ENCODE measurements at places on chromosomes 7 and 10.

DNA sequence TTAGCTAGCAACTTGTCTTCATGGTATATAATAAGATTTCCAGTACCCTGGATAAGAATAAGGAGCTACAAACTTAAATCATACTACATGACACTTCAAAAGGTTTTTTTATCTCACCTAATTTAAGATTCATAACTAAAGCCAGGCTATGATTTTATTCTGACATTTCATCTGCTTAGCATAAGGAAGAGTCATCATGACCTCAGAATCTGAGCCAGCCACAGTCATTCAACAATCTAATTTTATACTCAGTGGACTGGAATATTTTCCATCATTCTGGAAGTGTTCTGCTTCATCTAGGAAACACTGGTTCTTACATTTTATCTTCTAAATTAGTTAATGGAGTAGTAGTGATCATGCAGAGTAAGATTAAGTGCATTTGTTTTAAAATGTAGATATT is 102.1 kb upstream of the KCND2 start:
- DNase-seq: no peak

DNA sequence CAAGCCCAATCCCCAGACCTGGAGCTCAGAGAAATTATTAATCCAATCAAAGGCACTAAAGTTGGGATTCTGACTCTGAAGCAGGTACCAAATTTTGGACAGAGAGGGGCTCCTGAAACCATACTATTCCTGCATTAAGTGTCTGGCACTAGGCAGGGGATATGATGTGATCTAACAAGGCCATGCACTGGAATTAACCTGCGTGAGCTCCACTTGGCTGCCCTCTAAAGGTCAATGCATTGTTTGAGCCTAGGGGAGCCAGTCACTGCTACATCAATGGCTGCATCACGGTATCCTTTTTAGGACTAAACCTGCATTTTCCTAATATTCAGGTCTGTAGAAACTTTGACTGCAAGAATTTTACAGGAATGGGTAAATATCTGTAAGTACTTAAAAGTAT is 42.1 kb downstream of the ST8SIA6 start:
- no peak for DNase-seq

DNA sequence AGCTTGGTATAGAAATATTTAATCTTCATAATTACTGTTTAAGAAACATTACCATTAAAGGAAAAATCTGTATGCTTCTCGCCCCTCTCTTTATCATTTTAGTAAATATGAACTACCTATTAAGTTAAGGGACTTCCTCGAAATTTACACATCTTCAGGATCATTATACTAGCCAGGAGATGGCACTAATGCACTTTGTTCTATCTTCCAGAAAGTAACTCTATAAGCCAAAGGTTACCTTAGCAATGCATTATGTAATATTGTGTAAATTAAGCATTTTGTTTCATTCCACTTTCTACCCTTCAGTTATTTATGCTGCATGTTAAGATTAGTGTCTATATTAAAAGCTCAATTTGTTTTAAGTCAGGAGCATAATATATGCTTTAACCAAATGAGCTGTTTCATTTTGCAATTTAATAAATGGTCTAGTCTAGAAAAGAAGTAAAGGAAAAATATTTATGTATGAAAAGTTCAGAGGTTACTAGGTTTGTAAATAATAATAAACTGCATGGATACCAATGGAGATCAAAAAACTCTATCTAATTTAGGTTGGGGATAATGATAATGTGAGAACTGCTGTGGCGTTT is 128.5 kb downstream of the ANKRD7 start:
- no peak for DNase-seq

- no peak for DNase-seq
Observed at GRCh38 chr10:58838561-58839208, 326.0 kb downstream of the BICC1 start.

- DNase-seq: no peak
Observed at GRCh38 chr10:53127686-53128085, 355.1 kb upstream of the MBL2 start.

DNA sequence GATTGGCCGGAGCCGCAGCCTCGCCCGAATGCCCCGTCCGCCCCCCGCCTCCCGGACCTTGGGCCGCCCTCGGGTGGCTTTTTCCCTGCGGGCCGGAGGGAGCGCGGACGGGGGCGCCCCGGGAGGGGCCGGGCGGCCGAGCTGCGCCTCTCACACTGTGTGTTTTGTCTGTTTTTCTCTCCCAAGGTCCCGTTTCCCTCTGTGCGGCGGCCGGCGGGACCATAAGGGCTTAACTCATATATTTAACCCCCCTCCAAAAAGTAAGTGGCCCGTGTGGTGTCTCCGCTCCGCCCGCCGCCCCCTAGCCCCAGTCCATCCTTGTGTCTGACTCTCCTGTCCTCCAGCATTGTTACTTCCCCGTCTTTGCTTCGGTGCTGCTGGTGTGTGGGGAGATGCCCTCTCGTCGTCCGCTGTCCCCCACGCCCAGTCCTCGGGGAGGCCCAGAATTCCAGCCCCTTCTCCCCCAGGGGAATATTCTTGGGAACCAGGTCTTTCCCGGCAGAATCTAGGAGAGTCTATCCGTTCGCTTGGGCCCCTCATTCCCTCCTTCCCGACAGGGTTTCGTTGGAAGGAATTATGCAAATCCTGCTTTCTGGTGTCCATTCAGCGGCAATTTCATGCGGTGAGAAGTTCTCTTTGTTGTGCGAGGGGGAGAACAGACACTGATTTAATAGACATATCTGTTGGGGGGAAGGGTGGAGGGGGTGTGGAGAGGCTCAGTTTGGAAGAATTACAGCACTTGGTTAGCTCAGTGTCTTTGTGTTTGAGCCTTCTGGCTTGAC is 1.3 kb downstream of the LCOR start:
- DNase-seq: no peak

DNA sequence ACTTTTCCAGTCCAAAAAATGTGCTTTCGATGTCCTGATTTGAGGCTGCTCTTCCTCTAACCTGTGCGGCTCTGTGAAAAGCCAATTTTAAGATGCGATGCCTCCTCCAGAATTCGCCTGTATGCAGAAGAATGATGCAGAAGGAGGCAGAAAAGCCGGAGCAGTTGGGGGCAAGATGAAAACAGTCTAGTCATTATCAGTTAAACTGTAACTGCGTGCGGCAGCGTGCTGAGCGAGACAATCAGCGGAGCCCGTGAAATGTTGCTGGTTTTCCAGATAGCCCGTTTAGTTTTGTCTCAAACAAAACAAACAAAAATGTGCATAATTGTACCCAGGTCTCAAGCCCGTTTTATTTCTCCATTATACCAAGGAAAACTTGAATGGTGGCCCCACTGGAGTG is 137.0 kb upstream of the FGFR2 start:
- DNase-seq: no peak

DNA sequence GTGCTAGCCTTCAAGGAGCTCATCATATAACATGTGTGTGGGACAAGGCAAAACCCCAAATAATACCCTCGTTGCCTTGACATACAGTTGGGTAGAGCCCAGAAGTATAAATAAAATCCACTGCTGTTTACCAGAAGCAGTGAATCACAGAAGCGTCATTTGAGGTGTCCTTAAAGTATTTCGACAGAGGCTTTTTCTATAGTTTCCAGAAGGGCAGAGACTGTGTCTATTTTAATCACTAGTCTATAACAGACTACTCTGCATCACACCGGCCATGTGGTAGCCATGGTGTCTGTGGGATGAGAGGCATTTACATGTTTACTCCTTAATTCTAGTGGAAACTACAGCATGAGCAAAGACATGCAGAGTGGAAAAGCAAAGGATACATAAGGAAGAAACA is 131.3 kb downstream of the CTTNBP2 start:
- DNase-seq: no peak

DNA sequence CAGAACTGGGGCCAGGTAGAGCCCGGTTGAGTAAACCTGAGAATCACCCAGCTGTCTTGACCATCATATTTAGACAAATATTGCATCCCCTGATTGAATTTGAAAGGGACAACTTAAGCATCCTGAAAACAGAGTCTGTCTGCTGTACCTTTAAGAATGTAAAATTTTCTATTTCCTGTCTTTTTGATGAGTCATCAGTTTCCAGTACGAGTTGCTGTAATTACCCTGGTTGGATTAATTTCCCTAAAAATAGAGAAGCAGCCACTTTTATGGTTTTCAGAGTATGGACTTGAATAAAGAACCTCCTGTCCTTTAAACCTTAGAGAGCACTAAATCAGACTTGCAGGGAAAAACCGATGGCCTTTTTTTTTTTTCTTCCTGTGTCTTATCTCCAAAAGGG is 164.6 kb upstream of the SH2B2 start:
- no peak for DNase-seq

DNA sequence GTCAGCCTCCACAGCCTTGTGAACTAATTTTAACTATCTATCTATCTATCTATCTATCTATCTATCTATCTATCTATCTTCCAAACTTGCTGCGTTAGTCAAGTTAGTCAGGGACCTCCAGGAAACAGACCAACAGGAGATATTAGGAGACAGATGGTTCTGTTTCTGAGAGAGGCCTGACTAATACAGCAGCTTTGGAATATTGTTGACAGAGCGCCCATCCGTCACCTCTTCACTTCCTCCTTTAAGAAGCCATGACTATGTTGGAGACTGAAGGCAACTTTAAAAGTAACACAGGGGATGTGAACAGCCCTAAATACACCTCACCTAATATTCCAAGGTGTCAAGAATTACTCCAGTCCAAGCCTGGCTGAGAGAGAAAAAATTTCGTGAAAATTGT is 280.9 kb upstream of the IGFBP3 start:
- DNase-seq: no peak

DNA sequence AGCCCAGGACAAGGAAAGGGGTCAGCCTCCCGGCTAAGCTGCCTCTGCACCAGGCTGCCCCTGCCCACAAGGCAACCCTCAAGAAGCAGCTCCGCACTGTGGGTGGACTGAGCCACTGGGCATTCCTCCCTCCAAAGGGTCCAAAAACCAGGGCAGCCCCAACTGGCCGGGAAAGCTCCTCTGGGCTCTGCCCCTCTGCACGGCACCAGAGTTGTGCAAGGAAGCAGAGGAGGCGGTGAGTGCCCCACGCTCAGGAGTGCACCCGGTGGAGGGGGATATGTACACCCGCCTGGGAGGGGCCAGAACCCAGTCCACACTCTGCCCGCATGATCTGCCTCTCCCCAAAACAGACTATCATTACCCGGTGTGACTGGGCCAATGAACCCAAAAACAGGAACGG is 43.8 kb downstream of the PTPRN2 start:
- DNase-seq: no peak

DNA sequence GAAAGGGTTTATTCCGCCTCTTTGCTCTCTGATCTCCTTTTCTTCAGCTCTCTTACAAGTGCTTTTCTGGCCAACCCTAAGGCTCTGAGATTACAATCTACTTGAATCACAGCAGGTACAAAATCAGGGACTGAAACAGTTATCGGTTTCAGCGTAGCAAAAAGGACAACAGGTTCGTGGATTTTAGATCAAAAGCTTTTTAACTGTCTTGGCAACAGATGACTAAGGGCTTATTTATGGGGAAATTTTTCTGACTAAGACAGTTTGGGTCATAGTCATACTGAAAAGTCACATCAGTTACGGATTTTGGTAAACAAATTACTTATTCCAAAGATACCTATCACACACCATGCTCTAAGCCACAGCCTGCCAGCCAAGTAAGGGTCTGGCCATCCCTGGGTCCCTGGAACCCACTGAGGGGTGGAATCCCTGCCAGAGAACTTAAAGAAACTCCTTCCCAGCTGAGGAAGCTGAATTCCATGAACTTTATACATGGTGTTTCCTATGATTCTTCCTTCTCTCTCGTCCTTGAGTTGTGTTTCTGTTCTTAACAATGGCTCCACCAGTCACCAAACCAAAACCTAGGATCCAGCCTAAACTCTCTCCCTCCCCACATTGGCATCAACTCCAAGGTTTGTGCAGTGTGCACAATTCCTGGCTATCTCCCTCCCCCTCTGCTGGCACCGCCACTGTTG is 169.3 kb downstream of the FAM107B start:
- no peak for DNase-seq

GRCh38 chr7:19268737-19269136 is 123.5 kb upstream of the FERD3L start:
- DNase-seq: no peak

- no peak for DNase-seq
Observed at GRCh38 chr10:32338262-32338661, 8.7 kb downstream of the EPC1 start.

DNA sequence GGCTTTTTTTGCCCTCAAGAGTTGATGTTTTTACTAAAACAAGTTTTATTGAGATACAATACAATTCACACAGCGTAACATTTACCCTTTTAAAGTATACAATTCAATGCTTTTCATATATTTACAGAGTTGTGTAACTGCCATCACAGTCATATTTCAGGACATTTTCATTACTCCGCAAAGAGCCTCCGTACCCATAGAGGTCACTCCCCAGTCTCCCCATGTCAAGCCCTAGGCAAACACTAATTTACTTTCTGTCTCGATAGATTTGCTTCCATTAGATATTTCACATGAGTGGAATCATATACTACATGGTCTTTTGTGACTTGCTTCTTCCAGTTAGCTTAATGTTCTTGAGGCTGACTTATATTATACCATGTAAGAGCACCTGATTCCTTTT is 183.8 kb downstream of the PRKCQ start:
- no peak for DNase-seq

DNA sequence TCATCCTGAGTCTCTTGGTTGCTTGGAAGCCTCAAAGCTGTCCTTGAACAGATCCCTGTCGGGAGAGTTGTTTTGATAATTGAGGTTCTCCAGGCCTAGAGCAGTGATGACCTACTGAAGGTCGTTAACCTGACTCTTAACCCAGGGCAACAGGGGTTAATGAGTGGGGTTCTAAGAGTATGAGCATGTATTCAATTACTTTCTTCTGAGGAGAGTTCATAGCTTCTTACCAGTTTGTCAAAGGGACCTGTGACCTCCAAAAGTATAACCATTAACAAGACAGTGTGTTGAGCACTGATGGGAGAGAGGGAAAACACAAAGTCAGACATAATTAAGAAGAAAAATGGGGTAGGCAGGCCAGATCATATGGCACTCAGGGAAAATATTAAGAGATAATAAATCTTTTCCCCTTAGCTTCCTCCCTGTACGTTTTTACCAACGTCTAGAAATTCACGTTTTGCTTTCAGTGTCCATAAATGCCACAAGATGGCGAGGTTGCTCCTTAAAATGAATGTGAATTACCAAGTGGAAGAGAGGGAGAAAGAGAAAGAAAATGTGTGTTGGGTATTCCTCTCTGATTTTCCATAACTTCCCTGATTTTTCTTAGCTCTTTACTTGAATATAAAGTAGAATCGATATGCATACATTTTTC is 97.6 kb downstream of the SUGCT start:
- peak; percentile 2 for DNase-seq

- DNase-seq: no peak
Observed at GRCh38 chr10:77253147-77253545, 384.5 kb downstream of the KCNMA1 start.

DNA sequence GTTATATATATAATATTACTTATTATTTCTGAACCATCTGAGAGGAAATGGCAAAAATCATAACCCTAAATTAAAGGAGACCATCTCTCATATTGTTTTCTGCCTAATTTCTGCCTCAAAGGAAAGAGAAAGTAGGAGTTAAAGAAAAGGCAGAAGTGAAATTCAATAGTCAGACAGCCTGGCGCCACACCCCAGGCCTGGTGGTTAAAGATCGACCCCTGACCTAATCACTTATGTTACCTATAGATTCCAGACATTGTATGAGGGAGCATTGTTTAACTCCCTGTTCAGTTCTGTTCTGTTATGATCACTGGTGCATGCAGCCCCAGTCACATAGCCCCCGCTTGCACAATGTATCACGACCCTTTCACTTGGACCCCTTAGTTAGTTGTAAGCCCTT is 24.9 kb upstream of the CHST3 start:
- no peak for DNase-seq
